ENCODE measurements at places on chromosomes 11 and 22.

- DNase-seq, result no peak
Measured at GRCh38 chr11:27721264-27722116, 21.2 kb upstream of the BDNF start.

DNA sequence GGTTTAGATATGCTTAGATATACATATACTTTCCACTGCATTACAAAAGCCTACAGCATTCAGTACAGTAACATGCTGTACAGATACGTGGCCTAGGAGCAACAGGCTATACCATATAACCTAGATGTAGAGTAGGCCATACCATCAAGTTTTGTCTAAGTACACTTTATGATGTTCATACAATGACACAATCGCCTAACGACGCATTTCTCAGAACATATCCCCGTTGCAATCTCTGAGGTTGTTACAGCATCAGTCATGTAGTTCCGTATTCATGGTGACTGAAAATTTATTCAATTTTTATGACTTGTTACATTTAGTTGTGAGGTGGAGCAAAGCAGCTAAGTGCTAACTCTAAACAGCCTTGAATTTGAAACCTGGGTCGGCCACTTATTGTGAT is 6.7 kb downstream of the ZBTB44 start:
- DNase-seq, result no peak

DNA sequence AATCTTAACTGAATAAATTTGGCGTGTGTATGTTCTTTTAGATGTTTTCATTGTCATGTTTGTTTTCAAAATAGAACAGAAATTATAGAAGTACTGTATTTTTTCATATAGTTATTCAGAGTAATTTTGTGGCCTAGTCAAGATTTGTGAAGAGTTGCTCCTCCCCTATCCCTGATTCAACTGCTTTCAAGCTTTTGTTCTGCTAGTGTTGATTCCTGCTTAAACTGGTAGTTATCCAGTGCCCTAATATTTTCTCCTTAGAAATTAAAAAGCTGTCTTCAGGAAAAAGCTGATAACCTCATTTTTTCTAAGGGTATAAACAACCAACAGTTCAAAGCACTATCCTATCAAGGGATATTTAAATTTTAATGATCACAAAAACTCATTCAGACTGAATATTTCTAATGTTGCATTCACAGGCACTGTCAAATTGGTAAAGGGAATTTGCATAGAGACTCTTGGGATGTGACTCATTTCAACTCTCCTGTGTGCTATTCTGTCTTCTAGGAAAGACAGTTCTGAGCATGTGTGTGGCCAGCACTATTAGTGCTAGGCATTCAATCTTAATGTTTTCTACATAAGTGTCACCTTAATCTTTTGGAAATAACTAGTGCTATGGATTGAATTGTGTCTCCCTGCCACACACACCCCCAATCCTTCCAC is 1776.0 kb downstream of the LRRC4C start:
- DNase-seq, result no peak

DNA sequence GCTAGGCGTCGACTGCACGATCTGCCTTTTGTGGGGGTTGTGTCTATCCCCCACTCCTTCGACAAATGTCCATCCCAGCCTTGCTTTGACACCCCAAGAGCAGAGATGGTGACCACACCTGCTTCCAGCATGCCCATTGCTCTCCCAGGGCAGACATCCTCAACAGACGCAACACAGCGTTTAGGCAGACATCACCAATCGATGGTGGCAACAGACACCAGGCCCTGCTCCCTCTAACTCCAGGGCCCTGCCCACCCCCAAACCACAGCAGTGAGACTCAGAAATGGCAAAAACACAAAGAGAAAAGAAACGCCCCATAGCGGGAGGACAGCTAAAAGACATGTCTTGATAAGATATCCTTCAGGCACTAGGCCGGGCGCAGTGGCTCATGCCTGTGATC is 150.9 kb downstream of the CRYBB2 start:
- no peak for DNase-seq

DNA sequence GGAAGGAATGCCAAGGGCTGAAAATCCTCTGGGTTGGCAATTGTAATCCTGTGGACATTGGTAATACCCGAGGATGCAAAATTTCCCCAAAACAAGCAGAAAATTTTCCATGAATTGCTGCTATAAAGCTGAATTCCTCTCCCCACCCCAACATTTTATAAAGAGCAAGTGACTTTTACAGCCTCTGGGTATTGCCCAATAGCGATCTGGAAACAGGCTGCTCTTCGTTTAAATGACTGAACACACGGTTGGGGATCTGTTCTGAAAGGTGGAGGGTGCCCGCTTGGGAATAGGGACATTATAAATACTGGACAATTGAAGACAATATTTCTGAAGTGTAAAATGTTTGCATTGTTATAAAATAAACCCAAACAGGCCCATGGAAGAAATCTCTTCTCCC is 20.6 kb downstream of the EHF start:
- no peak for DNase-seq

- no peak for DNase-seq
Measured at GRCh38 chr11:3180869-3181268, 15.8 kb upstream of the OSBPL5 start.

Data from AG20443 (cell line).